AG20443 (cell line): ENCODE measurements at places on chromosomes 1 and 21.

DNA sequence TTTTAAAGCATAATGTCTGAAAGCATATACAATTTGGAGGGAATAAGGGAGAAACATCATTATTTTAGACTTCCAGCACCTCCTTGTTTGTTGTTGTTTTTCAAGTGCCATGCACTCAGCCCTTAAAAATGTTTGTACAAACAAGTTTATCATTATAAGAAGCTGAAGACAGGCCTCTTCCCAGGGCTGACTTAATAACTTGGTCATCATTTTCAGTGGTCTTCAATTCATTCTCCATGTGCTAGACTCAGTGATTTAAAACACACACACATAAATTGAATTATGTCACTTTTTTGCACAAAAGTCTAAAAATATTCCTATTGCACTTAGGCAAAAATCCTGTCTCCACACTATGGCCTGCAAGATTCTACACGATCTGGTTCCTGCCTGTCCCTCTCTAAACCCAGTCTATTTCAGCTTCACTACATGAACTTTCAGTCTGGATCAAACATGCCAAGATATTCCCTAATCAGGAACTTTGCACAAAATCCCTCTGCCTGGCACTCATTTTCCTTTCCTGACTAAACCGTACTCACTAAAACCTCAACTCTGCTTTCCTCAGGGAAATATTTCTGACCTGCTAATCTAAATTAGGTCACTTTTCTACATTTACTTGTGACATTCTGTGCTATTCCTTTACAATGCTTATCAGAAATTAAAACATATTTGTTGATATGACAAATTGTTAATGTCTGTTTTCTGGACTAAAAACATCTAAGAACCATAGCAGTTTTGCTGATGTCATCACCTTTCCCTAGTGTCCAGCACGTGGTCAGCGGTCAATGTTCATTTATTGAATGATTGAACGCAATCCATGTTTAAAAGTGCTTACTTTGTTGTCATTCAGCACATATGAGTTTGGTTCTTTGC is 14.8 kb upstream of the GBP5 start:
- no peak for DNase-seq

GRCh38 chr1:180407051-180407450 is 95.3 kb downstream of the ACBD6 start:
- DNase-seq: no peak

DNA sequence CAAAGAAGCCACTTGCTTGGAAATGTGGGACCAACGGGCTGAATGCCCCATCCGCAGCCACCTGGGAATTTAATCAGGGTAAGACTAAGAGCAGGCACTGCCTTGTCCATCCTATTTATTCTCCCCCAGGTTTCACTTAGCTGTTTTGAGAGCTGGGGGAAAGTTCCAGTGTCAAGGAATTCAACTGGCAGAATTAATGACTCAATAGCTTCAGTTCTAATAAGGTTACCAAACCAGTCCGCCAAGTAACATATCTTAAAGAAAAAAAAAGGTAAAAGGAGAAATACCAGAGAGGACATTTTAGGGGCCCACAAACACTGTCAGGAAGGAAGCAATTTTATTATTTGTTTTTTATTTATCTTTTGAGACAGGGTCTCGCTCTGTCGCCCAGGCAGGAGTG is 157.6 kb upstream of the SOD1 start:
- no peak for DNase-seq

DNA sequence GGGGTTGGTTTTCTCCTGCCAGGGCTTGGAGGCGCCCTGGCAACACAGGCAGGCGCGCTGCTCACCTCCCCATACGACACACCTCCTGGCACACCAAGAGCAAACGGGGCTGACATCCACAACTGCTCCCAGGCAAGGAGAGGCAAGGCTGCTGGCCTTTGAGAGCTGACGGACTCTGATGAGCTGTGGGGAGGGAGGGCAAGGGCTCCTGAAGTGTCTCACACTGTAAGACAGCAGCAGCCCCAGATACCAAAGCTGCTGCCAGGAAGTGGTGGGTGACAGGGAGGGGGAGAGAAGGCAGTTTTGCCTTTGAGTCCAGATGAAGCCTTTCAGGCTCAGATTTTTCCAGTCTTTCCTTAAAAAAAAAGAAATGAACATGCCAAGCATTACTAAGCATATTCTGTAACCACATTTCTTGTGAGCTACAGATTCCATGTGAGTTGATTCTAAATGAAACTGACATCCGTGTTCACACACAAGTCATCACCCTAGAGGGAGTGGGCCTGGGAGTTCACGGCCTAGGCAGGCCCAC is 24.3 kb downstream of the PGBD5 start:
- peak; percentile 38 for DNase-seq

DNA sequence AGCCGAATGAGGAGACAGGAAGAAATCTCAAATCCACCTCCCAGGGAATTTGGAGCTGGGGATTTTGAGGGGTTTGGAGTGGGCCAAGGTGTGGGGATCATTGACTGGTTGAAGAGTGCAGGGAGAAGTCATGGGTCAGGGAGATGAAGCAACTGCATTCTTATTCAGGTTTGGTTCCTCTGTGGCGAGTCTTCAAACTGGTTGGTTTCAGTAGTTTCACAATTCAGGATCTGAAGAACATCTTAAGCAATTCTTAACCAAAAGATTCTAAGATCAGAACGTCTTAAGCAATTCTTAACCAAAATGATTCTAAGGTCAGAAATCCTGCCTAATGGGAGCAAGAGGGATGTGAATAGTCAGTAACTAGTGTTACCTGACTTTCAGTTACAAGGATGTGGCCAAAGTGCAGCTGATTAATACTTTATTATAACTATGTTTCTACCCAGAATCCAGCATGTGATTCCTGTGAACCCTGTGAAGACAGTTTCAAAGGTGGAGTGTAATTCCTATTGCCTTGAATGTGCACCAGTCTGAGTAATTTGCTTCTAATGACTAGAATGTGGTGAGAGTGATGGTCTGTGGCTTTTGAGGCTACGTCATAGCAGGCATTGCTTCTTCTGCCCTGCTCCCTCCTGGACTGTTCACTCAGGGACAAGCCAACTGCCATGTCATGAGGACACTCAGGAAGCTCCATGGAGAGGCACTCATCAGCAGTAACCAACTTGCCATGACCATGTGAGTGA is 61.2 kb downstream of the OLFML3 start:
- DNase-seq: peak; percentile 44

DNA sequence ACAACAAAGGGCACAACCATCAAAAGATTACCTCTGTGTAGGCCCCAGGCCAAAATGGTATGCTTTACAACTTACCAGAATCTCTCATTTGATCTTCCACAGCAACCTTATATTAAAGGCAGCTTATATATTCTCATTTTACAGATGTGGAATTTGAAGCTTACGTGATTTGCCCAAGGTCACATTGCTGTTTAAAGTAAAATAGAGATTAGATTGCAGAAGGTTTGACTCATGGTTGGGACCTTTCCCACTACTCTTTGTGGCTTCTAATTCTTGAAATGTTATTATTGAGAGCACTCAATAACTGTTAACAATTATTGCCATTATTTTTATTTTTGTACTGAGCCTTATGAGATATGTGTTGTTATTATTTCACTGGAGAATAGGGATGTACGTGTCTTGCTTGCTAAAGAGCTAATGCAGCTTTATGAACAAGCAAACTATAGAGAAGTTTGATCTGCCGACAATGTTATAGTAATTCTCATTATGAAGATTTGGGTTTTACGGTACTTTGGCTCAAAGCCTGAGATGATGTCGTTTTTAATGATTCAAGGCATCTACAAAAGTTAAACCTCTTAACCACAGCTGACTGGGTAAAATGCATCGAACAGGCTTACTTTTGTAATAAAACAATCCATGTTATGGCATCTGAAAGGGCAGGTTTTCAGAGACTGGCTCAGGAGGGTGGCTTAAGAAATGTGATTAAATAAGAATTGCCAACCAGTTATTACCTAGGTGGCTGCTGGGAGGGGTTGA is 43.3 kb upstream of the TSNAX start:
- no peak for DNase-seq

DNA sequence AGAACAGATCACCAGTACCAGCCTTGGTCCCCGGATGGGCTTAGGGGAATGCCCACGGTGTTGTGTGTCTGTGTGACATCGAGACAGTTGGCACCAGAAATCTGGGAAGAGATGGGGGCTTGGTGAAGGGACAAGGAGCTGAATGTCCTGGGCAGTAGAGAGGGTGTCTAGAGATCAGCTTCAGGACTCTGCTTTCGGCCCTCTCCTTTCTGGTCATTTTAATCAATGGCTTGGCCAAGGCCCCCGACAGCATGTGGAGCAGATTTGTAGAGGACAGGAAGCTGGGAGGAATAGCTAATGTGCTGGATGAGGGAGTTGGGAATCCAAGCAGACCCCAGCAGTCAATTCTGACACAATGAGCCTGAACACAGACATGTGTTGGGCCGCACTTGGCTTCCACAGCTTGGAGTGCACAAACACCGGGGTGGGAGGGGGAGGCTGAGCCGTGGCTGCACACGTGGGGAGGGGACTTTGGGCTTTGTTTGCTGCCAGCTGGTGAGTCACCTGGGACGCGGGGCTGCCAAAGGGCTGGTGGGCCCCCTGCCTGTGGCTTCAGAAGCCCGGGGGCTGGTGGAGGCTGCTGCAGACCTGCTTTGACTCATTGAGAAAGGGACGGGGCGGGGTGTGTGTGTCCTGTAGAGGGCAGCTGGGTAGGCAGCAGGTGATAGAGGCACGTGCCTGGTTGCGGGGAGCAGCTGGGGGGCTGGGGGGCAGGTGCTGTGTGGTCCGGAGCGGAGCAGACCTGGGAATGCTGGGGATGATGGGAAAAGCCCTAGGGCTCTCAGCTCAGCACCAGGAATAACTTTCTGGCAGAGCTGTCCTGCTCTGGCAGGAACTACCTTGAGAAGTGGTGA is 20.9 kb downstream of the SLC1A7 start:
- DNase-seq: peak; percentile 71

DNA sequence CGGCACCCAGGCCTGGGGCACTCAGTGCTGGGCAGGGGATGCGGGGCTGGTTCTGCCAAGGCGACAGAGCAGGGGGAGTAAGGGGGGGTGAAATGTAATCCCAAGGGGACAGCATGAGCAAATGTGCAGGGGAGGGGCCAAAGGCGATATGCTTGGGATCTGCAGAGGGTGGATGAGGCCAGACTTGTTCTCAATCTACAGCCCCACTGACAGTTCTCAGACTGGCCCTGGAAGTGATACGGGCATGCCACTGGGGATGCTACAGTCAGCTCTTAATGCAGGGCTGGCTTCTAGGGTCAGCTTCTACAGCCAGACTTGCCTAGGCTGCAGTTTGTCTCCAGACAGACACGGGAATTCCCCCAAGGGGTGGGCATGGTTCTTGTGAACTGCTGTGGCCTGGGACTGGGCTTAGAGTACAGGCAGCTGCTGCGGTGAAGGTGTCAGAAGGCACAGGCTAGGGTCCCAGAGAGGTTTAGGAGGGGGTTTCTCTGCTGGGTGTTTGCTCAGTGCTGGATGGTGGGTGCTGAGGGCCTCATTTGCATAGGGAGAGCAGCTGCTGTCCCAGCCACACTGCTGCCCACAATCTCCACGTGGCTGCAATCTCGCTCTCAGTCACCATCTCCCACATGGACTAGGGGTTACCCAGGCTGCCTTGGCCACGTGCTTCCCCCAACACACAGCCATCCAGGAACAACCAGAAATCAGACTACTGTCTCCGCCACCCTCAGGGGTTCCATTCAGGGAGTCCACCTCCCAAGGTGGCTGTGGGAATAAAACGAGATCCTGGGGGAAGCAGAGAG is 190.1 kb downstream of the HIVEP3 start:
- no peak for DNase-seq

DNA sequence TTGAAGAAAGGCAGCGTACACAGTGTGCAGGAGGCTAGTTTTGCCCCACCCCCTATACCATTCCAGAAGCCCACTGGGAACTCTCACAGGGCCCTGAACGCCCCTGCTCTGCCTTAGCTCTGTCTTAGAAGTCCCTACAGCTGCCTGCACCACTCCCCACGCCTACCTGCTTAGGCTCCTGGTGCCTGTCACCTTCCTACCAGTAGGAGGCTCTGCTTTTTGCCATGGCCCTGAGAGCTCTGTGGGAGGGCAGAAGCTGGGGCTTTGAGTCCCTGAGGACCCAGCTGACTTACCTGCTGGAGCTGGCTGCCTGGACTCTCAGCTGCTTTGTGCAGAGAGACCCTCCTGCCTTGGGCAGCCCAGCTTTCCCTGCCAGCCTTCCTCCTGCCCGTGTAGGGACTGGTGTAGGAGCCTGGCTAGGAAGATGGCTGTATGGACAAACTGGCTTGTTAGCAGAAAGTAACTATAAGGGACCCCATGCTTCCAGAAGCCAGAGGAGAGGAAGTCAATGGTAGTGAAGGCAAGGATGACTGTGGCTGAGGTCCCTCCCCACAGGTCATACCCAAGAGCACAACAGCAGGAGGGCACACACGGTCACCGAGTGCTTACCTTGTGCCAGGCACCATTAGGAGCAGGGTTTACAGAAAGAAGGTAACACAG is 9.8 kb upstream of the CELSR2 start:
- peak; percentile 62 for DNase-seq
